Lung microvascular endothelial cell (primary cell): ENCODE measurements at places on chromosomes 1 and 21.
A peak's percentile ranks its signal among the peaks of the same experiment; 100 is the strongest.

GRCh38 chr1:47569681-47570470 is 132.0 kb downstream of the FOXD2 start:
- peak; percentile 96 for DNase-seq

DNA sequence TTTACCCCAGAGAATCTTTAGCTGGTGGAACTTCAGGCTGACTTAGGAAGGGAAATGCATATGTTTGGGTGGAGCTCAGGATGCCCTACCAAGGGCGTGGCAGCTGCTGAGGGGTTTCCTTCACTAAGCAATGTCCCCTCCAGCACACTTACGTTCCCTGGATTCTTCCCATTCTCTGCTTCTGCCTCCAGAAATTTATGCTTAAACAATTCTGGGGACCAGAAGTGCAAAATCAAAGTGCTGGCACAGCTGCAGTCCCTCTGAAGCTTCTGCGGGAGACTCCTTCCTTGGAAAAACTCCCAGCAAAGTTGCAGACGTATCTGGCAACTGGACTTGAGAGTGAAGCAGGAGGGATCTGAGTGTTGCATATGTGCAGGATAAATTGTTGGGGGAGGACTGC is 402.8 kb downstream of the PCP4 start:
- no peak for DNase-seq

DNA sequence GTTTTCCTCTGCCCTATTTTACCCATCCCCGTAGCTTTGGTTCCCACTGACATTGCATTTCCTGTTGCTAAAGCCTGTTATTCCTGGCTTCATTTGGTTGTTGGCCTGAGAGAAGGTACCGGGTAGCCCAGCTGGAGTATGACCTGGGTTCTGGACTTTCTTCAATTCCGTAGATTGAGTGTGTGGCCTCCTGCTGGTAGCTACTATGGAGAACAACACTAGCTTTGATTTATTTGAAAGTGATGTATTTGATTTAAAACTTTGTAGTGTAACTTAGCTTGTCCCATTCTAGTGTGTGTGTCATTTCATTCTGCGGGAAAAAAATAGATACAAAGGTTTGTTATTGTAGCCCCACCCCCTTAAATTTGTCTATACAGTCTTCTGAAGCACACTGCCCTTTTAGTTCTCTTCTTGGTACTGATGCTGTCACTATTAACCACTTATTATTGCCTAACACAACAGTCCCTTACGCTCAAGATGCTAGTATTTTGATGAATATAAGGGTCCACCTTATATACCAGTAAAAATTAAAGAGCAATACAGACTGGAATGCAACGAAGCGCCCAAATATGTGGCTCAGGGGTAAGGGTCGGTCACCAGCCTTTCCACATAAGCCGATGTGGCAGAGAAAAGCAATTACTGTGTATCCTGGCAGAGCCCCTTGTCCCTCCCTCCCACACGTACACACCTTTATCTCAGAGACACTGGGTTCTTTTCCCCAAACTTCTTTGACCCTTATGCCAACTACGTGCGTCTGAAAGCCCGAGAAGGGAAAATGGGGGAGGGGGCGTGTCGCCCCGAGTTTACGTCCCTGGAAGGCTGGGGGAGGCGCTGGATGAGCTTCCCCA is 643 bp upstream of the MOV10 start:
- peak; percentile 70 for DNase-seq

- no peak for DNase-seq
These were observed 103.2 kb upstream of the DYNLT5 start for GRCh38 chr1:66648901-66649595.

DNA sequence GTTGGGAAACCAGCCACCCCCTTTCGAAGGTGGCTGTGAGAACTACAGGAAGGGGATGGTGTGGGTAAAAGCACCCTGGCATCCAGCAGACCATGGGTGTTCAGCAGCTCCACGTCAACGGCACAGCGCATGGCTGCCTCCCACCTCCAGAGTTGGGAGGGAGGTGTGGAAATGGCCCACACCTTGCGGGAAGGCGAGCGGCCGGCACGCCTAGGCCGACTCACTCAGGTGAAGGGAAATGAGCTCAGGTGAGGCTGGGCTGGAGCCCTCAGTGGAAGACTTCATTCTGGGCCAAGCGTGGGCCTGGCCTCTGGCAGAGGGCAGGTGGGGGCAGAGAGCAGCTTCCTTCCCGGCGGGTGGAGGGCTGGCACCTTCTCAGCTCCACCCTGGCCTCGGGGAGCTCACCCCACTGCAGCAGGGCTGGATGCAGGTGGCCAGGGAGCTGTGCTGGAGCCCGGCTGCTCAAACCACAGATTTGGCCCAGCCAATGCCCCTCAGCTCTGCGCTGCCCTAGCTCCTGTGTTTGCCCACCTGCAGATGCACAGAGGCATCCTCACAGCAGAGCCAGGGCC is 24.8 kb upstream of the ALDH4A1 start:
- DNase-seq: peak; percentile 33

- no peak for DNase-seq
These were observed 135.9 kb downstream of the FGGY start for GRCh38 chr1:59432531-59433439.

GRCh38 chr1:226302731-226303130 is 6.2 kb downstream of the LIN9 start:
- no peak for DNase-seq

- no peak for DNase-seq
These were observed 86.2 kb downstream of the EIF4G3 start for GRCh38 chr1:21090463-21090862.

- no peak for DNase-seq
These were observed 116.0 kb downstream of the MRPL39 start for GRCh38 chr21:25491267-25491666.

GRCh38 chr21:41875086-41875485 is 4.1 kb downstream of the PRDM15 start:
- DNase-seq: no peak

DNA sequence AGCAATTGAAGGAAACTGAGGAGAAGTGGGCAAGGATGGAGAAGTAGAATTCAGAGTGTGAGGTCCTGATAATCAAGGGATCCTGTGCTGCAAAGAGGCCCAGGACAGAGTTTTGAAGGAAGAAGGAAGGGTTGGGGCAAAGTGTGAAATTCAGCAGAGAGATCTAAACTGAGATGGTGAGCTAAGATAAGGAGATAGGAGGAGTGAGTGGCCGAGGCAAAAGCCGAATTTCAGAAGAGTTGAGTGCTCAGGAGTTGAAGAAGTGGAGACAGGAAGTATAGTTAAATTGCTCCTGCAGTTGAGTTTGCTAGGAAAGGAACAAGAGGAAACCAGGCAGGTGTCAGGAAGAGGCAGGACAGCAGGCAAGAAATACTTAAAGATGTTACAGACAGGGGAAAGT is 16.4 kb upstream of the MAPKAPK2 start:
- no peak for DNase-seq

GRCh38 chr1:184329962-184330868 is 56.6 kb upstream of the C1orf21 start:
- DNase-seq: peak; percentile 98

GRCh38 chr21:45283611-45284455 is 3.9 kb downstream of the POFUT2 start:
- DNase-seq: no peak

GRCh38 chr21:25115021-25115420 is 492.3 kb downstream of the MRPL39 start:
- DNase-seq: no peak

DNA sequence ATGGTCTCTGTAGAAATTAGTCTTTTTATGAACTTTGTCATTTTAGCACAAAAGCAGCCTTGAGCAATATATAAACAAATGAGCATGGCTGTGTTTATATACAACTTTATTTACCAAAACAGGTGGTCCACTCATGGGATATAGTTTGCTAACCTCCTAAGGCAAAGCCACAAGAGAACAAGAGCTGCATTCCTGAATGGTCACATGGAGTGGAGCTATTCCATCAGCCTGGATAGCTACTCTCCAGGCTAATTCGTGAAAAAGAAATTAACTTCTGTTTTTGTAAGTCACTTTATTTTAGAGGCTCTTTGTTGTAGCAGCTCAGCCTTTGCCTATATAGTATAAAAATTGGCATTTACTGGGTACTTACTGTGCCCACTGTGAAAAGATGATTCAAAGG is 163.3 kb upstream of the FAM78B start:
- no peak for DNase-seq

- no peak for DNase-seq
These were observed 19.8 kb upstream of the CASZ1 start for GRCh38 chr1:10816233-10816632.

DNA sequence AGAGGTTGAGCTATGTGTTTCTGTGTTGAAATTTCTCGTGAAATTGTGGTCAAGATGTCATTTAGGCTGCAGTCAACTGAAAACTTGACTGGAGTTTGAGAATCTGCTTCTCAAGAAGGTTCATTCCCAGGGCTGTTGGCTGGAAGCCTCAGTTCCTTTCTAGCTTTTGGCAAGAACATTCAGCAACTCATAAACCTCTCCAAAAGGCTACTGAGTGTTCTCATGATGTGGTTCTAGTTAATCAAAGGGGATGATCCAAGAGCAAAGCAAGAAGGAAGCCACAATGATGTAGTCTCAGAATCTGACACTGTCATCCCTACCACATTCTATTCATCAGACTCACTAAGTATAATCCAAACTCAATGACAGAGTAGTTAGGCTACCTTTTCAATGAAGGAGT is 66.6 kb downstream of the SPATA6 start:
- no peak for DNase-seq

DNA sequence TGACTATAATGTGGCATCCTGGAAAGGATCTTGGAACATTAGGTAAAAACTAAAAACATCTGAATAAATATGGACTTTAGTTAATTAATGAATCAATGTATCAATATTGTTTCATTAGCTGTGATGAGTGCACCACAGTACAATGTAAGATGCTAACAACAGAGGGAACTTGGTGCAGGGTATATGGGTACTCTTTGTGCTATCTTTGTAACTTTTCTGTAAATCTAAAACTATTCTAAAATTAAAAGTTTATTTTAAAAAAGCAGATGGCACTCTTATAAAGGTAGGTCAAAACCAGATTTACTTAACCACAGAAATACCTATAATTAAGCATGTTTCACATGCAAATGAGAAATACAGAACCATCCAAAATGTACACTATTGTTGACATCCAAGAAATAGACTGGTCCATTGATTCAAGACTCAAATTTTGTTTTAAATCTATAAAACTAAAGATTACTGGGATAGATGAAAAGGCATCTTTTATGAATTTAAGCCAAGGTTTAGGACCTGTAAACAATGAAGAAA is 38.4 kb downstream of the ACBD3 start:
- no peak for DNase-seq

GRCh38 chr1:202586018-202586821 is 124.0 kb downstream of the SYT2 start:
- no peak for DNase-seq

GRCh38 chr1:82991569-82991968 is 1007.4 kb downstream of the TTLL7 start:
- no peak for DNase-seq

DNA sequence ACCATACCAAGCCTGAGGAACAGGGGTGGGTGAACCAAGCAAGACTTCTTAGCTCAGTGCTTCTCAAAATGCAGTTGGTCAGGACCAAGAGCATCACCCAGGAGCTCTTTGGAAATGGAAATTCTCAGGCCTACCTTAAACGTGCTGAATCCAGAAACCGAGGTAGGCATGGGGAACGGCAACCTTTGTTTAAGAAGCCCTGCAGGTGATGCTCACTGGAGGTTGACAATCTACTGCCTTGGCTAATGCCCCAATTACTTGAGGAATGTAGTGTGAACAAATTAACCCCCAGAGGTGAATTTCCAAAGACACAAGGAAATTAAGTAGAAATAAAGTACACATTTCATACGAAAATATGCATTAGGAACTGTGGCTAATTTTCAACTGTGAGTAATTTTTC is 5.3 kb downstream of the PTPN14 start:
- DNase-seq: no peak

DNA sequence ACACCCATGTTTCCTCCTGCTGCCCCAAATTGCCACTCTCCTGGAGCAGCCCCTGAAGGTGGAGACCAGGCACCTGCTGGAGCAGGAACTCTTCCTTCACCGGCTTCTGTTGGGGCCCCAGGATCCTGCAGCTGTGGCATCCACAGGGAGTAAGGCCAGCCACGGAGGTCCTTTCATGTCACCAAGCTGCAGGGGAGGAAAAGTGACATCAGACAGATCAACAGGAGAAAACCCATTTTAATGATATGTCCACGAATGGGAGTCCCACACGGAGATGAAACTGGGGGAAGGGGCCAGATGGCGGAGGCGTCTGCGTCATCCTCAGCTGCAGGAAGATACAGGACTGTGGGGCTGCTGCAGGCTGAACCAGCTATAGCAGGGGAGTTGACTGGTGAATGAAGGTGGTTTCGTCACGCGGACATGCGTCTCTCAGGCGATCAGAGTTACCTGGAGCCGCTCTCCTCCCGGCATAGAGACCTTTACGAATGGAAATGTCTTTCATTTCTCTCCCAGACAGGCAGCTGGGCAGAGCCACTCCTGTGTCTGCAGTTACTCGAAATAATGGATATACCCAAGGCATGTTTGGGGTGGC is 9.9 kb downstream of the TP73 start:
- DNase-seq: no peak

DNA sequence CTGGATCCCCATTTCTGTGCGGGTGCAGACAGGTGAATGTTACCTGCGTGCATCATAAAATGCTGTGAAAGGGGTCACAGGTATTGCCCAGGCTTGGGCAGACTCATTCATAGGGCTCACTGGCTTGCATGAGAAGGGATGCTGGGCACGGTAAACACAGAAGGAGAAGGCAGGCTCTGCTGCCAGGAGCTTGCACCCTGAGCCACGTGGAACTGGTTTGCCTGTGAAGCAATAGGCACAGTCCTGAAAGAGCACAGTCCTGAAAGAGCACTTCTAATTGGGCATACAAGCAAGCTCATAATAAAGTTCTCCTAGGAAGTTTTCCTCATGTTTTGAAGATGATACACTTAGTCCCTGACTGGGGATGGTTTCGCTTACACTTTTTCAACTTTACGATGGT is 40.9 kb downstream of the GALNT2 start:
- no peak for DNase-seq

GRCh38 chr1:50982611-50983010 is 12.6 kb downstream of the CDKN2C start:
- DNase-seq: no peak

- peak; percentile 24 for DNase-seq
These were observed 23.0 kb downstream of the ACTA1 start for GRCh38 chr1:229410692-229411433.

DNA sequence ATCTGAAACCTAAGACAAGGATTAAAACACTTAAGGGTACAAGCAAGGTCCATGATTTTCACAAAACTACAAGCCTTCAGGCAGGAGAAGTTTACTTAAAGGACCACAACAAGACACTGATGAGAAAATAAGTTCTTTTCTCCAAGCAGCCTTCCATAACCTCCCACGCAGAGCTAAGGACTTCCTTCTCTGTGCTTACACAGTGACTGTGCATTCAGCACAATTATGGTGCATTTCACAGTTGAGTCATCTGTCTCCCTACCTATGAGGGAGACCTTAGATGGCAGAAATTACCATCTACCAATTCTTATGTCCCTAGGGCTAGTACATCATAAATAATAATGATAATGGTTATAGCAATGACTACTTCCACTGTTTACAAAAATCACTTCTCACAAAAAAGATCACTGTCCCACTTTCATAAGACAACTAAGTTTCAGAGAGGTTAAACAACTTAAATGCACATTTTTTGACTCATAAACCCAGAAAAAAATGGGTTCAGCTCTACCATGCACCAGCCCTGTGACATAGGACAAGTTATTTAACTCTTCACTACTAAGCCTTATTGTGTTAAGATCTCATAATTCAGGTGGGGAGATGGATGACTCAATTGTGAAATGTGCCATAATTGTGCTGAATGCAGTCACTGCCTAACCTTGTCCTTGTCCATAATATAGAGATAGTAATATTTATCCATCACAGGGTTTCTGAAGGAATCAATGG is 45.3 kb downstream of the TARBP1 start:
- DNase-seq: peak; percentile 64
